ENCODE measurements at places on chromosomes 1 and 21.

- no peak for DNase-seq
These were observed 43.0 kb upstream of the PSEN2 start for GRCh38 chr1:226827458-226827857.

GRCh38 chr1:30185313-30185712 is 538.1 kb downstream of the MATN1 start:
- DNase-seq = no peak

- DNase-seq = no peak
These were observed 15.5 kb upstream of the SERINC2 start for GRCh38 chr1:31397360-31398095.

DNA sequence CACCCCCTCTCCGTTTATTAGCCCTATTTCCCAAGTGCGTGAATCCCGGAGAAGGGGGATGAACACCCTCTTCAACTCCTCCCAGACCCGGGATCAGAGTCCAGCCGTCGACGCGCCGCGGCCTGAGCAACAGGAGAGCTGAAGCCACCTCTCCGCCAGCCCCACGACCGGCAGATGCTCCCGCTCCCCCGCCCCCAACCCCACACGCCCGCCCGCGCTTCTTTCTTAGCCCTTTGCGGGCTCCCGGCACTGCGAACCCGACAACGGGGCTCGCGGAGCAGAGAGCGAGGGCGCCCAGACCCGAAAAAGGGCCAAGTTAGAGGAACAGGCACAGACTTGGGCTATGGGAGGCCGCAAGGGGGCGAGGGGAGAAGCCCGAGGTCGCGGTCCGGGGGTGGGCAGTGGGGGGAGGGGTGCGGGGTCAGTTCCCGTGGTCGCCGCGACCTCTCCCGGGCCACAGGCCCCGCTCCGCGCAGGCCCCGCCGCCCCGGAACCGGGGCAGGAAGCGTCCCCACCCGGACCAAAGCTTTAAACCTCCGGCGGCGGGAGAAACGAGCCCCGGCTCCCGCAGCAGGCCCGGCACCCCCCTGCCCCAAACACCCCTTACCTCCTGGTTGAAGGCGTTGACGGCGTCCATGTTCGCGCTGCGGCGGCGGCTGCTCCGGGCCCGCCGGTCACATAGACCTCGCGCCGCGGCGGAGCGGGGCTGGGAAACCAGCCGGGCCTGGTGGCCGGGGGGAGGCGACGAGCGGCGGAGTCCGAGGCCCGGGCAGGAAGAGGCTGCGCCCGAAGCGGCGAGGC is 662 bp downstream of the SCAF4 start:
- DNase-seq = peak; percentile 19

- DNase-seq = no peak
These were observed 600.5 kb downstream of the USP25 start for GRCh38 chr21:16330082-16330907.

DNA sequence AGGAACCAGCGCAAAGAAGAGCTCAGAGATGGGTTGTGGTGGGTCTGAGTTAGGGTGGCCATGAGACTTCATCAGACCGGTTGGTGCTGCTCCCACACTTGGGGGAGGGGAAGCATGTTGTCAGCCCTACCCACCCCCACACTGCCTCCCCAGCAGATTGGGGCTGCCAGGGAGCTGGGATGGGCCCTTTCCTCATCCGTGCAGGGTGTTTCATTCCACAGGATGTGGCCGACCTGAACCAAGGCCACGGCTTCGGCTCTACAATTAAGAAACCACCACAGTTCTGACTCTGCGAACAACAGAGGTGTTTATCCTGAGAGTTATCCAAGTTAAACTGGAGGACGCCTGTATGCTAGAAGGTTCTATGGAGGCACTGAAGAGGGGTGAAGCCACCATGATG is 171.2 kb downstream of the ETS2 start:
- no peak for DNase-seq

- no peak for DNase-seq
These were observed 579.2 kb upstream of the RGS18 start for GRCh38 chr1:191579019-191579418.

DNA sequence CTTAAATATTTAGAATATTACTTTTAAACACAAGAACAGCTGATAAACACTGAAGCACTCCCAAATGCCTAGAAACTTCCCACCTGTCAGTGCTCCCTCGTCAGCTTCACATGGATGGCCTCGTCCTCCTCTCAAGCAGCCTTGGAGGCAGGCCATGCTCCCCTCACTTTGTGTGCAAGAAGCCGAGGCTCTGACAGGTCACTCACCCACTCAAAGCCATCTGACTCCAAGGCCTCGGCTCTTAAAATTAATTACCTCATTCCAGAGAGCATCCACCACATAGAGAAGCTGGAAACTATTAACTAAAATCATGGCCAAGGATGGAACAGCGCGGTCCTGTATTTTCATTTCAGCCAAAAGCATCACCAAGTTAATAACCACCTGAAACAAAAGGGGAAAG is 17.8 kb downstream of the LBR start:
- DNase-seq = no peak

GRCh38 chr1:147626291-147626690 is 44.0 kb downstream of the ACP6 start:
- DNase-seq = no peak

- no peak for DNase-seq
These were observed 10.4 kb upstream of the SNAPIN start for GRCh38 chr1:153648000-153648643.

GRCh38 chr1:193115629-193116227 is 6.1 kb upstream of the CDC73 start:
- no peak for DNase-seq

DNA sequence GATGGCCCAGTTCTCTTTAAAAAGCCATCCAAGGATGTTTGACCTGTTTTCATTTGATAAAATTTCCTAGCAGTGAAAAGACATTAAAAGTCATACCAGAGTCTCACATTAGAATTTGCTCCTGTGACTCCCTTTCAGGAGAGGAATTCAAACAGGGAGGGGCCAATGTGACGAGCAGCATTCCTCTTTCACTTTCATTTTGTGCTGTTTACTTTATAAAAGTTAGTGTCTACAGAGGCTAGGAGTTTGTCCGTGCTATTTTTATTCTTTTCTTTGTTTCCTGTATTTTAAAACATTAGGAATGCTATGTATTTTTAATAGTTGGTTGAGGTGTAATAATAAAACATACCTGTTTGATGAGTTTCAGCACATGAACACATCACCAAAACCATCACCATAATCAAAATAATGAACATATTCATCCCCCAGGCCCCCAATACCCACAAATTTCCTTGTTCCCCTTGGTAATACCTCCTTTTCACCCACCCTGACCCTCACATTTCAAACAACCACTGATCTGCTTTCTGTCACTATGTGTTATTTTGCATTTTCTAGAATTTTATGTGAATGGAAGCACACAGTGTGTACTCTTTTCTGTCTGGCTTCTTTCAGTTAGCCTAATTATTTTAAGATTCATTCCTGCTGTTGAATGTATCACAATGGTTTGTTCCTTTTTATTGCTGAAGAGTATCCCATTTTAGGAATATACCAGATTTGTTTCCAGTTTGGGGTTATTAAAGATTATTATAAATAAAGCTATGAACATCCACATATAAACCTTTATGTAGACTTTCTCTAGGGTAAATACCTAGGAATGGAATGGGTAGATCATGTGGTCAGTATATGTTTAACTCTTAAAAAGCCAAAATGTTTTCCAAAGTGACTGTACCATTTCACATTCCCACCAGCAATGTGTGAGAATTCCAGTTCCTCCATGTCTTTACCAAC is 129.5 kb downstream of the TENT5C start:
- peak; percentile 8 for DNase-seq

DNA sequence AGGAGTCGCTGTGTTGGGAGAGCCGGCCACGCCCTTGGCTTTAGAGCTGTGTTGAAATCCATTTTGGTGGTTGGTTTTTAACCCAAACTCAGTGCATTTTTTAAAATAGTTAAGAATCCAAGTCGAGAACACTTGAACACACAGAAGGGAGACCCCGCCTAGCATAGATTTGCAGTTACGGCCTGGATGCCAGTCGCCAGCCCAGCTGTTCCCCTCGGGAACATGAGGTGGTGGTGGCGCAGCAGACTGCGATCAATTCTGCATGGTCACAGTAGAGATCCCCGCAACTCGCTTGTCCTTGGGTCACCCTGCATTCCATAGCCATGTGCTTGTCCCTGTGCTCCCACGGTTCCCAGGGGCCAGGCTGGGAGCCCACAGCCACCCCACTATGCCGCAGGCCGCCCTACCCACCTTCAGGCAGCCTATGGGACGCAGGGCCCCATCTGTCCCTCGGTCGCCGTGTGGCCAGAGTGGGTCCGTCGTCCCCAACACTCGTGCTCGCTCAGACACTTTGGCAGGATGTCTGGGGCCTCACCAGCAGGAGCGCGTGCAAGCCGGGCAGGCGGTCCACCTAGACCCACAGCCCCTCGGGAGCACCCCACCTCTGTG is 4.7 kb downstream of the C1orf35 start:
- no peak for DNase-seq

GRCh38 chr21:21387916-21388315 is 389.7 kb downstream of the NCAM2 start:
- DNase-seq = no peak

- no peak for DNase-seq
These were observed 201.2 kb downstream of the TOMM20 start for GRCh38 chr1:234927312-234927970.

- DNase-seq = no peak
These were observed 72.9 kb upstream of the ZNF678 start for GRCh38 chr1:227490478-227490877.

GRCh38 chr1:204647114-204647804 is 38.3 kb downstream of the LRRN2 start:
- no peak for DNase-seq

- no peak for DNase-seq
These were observed 94.1 kb downstream of the ACTL8 start for GRCh38 chr1:17849216-17849615.

DNA sequence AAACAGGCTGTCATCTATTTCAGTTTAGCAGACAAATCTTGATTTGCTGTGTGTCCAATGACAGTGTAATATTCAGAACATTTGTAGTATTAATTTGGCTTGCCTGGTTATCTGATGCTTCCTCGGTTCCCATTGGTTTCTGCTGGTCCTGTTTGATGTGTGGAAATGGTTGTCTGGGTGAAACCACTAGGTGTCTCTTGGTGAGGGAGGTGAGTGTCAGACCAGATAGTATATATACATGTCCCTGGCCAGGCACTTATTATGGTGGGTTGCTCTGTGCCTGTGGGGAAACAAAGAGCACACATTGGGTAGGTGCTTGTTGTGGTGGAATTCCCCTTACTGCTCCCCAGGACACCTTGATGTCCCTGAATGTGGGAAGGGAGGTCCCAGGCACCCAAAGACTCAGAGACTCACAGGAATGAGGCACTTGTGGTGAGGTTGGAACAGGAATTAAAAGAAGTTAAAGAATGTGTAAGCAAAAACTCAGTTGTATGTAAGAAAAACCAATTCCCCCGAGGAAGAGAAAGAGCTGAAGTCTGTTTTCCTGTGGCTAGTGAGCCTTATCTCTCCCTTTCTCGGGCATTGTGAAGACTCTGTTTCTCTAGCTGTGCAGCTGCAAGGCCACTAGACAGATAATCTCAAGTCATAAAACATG is 1519.1 kb downstream of the BRINP3 start:
- DNase-seq = no peak

- DNase-seq = no peak
These were observed 258.1 kb upstream of the RAB4A start for GRCh38 chr1:229012823-229013222.
